ENCODE measurements at places on chromosomes 7 and 10.

- no peak for DNase-seq
Observed at GRCh38 chr10:51629934-51630639, 69.3 kb downstream of the CSTF2T start.

DNA sequence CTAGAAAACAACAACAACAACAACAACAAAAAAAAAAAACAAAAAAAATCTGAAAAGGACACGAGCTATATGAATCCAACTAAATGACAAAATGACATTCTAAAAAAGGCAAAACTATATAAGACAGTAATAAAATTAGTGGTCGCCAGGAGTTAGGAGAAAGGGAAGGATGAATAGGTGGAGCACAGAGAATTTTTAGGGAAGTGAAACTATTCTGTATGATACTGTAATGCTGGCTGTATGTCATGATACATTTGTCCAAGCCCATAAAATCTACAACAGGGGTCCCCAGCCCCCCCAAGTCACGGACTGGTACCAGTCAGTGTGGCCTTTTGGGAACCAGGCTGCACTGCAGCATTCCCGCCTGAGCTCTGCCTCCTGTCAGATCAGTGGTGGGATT, 2.8 kb upstream of the PUS7 start:
- no peak for DNase-seq

GRCh38 chr10:78277314-78278057, 243.8 kb downstream of the RPS24 start:
- no peak for DNase-seq

GRCh38 chr10:92264249-92264648, 26.6 kb downstream of the CPEB3 start:
- DNase-seq = no peak

DNA sequence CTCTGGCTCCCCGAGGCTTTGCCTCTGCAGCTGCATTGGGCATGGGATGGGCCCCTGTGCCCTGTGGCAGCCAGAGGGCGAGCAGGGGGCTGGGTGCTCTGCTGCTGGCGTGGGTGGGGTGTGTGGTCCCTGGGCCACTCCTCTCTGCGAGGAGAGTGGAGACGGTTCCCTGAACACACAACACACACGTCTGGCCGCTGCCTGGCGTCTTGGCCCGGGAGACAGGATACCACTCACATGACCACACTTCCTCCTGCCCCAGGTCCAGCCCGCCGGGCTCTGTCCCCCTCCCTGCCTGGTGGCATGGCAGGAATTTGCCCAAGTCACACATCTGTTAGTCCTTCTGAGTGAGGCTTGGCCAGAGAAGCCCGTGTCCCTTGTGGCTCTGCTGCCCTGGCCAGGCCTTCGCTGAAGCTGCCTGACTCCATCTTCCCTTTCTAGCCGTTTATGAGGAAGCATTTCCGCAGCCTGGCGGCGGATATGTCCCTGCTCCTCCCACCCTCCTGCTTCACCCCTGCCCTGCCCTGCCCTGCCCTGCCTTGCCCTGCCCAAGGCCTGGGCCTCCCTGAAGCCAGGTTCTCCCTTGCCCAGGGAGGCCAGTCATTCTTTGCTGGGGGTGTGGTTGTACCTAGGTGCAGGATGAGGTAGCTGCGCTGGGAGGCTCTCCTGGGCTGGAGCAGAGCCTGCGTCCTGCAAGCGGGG, 3.0 kb downstream of the BRI3 start:
- DNase-seq = no peak

GRCh38 chr7:112407261-112407660, 43.0 kb upstream of the IFRD1 start:
- no peak for DNase-seq

DNA sequence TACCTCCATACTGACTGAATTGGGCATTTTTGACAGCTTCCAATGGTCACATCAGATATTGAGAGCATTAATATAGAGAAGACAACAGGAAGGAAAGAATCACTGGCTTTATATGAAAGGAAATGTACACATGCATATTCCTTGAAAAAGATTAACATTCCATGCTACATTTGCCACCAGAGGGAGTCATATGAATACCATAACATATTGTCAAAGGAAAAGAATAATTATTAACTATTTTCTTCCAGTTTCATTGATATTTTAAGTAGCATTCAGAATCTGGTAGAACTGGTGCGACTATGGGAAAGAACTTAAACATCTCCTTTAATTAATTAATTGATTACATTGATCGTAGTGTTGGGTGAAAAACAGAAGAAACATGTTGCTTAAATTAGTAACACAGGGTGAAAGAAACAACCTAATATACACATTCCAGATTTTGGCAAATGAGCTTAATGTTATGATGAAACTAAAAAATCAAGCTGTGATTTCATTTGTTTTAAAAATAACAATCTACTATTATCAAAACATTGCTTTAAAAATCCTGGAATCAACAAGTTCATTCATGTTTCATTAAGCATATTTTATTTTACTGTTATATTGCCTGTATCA, 71.5 kb downstream of the GPR85 start:
- DNase-seq = no peak

- no peak for DNase-seq
Observed at GRCh38 chr7:155371884-155372781, 74.5 kb downstream of the INSIG1 start.

- no peak for DNase-seq
Observed at GRCh38 chr7:80954191-80954590, 35.3 kb upstream of the SEMA3C start.

GRCh38 chr10:103284170-103284569, 7.2 kb downstream of the INA start:
- DNase-seq = no peak

- no peak for DNase-seq
Observed at GRCh38 chr10:78641693-78642092, 427.1 kb upstream of the ZMIZ1 start.

GRCh38 chr10:124533266-124533665, 71.6 kb downstream of the LHPP start:
- DNase-seq = no peak

GRCh38 chr10:12543589-12543988, 194.2 kb downstream of the CAMK1D start:
- DNase-seq = no peak

GRCh38 chr10:3006607-3007006, 60.7 kb upstream of the PFKP start:
- no peak for DNase-seq

GRCh38 chr7:42869131-42870020, 42.5 kb downstream of the C7orf25 start:
- peak; percentile 4 for DNase-seq

DNA sequence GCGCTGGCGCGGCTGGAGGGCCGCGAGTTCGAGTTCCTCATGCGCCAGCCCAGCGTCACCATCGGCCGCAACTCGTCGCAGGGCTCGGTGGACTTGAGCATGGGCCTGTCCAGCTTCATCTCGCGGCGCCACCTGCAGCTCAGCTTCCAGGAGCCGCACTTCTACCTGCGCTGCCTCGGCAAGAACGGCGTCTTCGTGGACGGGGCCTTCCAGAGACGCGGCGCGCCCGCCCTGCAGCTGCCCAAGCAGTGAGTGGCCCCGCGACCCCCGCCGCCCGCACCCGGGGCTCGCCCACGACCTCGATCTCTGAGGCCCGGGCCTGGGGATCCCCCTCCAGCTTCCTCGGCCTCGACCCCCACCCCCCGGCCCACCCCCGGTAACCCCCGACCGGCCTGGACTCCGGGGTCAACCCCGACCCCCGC, 537 bp downstream of the FOXK1 start:
- peak; percentile 5 for DNase-seq

GRCh38 chr10:26697922-26698608, 564 bp downstream of the PDSS1 start:
- DNase-seq = no peak

GRCh38 chr7:137545059-137545716, 201.7 kb upstream of the PTN start:
- no peak for DNase-seq

DNA sequence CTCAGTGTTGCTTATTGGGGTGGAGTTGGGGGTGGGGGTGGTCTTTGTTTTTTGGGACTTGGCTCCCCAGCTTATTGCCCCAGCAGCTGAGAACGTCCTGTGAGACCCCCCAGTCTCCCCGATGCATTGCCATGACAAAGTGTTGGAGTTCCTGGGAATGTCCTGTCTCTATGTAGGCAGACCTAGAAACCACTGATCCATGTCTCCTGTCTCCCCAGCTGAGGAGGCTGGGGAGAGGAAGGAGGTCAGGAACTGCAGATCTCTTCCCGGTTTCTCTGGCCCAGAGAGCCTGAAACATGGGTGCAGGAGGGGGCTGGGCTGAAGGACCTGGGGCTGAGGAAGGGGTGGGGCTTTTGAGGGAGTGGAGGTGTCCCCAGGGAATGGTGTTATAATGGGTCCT, 80.2 kb upstream of the GTF2IRD1 start:
- DNase-seq = no peak

DNA sequence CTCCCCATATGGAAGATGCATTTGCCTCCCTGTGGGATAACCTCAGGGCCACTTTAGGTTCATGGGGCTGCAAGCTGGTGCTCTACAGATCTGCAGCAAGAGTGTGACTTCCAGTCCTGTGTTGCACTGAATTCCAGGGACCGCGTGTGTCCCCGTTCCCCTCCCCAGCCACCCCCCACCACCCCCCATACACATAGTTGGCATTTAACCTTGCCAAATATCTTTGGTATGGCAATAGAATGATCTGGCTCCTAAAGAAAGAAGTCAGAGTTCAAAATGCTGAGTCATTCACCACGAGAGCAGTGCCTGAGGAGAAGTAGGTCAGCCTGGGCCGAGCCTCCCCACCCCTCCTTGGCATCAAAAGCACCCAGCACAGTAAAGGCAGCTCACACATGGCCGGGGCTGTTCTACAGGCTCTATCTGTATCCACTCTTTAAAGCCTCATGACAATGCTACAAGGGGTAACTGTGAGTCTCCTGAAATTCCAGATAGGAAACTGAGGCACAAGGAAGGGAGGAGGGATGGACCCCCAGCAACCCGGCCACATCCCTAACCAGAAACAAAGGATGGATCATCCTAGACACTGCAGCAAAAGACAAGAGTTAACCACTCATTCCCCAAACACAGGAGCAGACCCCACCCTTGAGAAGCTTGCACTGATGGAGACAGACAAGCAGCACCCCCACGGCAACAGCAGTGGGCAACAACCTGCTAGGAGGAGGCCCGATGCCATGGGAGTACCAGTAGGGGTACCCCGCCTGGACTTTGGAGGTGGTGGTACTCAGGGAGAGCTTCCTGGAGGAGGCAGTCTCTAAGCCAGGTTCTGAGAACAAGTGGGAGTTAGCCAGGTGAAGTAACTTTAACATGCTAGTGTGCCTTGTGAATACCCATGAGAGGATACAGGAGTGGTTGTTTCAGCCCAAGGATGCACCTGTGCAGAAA, 70.3 kb upstream of the NANOS1 start:
- no peak for DNase-seq

- no peak for DNase-seq
Observed at GRCh38 chr7:158263110-158263963, 324.3 kb downstream of the PTPRN2 start.

DNA sequence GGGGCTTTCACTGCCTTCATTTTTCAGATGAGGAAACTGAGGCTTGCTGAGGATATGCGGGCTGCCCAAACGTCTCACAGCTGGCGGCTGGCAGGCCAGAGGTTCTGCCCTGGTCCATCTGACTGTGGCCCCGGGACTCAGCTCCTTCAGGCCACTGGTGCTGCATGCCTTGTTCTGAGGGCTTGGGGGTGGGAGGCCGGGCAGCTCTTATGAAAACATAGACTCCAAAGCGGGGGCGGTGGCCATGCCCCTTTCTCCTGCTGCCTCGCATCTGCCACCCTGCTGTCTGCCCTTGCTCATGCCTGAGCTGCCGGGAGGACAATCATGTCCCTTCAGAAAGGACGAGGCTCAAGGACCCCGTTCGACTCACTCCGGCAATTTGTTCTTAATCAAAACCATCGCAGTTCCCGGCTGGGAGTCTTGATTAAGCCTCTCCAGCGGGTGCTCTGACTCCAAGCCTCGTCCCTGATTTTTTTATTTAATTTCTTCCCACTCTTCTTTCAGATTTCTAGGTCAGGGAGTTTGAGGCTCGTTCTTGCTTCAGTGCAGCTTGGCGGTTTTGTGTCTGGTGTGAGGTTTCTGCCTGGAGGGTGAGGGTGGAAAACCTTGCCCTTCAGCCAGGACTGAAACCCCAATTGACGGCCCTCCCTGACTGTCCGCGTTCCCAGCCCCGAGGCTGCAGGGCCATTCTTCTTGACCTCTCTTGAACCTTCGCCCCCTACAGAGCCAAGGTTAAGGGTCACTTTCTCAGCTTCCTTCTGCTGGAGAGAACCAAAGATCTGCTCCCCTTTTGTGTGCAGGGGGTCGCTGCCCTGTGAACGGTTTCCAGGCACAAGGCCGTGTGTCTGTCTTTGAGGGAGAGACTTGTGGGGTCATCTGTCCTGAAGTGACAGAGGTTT, 120.8 kb downstream of the DNAJB6 start:
- no peak for DNase-seq

DNA sequence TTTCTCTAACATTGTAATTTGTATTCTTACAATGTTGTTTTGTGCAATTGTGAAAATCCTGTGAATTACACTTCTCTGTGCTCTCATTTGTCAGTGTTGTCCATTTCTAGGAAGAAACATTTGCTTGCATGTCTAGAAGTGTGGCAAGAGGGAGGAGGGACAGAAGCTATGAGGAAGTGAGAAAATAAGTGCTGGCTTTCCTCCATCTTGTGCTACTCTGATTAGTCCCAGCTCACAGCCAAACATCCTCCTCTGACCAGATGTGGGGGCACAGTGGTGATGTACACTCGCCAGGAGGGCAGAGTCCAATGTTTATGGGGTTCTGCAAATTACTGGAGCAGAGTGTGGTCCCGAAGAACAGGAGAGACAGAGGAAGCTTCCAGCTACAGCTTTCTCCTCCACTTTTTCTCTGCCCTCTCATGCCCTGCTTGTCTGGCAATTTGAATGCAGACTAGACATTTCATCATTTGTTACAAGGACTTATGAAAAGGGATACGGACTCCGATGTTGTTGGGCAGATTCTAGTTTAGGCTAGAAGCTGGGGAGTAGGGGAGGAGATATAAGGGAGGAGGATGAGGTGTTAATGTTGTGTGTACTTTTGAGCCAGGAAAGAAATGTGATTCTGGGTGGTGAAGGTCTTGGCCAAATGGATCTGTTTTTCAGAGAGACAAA, 131.0 kb upstream of the C1GALT1 start:
- no peak for DNase-seq

All from activated naive CD8-positive, alpha-beta T cell treated with anti-CD3 and anti-CD28 coated beads, Interleukin-2, amount 50 U/mL, for 16 hours (primary cell).